ENCODE measurements at places on chromosomes 2 and 18.

DNA sequence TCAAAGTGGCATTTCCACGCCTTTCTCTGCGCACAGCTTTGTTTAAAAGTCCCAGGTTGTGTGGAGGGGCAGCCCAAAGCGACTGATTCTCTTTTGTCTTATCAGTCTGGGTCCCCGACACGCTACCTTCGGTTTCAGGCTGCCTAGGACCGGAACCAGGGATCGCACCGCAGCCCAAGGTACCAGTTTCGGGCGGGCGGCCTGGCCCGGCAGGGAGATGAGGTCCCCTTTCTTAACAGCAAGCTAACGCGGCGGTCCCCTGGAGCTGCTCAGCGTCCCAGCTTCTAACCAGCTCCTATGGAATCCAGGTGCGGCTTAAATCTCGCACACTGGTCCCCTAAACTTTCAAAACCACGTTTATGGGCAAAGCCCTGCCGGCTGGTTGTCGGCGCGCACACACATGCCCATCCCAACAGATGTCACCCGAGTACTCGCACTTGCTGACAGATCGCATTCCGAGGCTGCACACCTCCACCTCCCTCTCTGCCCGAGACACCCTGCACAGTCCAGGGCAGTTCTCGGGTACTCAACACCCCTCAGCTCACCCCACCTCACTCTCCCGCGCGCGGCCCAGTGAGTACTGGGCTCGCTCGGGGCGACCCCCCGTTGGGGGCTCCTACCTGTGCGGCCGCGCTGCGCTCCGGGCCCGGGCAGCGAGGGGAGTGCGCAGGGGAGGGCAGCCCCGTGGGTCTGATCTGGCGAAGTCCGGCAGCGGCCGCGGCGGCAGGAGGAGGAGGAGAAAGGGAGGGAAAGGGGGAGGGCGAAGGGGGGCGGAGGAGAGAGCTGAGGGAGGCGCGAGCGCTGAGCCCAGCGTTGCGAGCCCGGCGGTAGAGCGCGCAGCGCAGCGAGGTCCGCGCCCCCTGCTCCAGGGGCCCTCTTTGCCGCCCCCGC lies at the start of gene EFEMP1:
EFEMP1 (minus strand) TSS at position 692 of the 891 bp plus-strand sequence. CDS start 1,342 bp downstream, outside the sequence.
- peak; percentile 85 for DNase-seq

DNA sequence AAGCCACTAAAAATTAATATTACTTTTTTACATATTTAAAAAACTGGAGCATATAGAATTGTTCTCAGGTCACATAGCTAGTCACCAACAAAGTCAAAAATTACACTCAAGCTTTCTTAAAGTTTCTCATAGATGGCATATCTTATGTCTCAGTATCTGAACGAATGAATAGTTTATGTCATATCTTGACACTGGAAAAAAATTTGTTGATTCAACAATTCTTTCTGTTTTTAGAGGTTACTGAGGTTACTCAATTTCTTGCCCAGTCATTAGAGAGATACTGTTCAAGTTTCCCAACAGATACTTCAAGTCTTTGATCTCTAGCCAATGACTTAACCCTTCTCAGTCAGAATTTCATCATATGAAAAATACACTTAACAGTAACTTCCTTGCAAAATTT lies 113.1 kb upstream of the XIRP2 start:
- no peak for DNase-seq

GRCh38 chr2:108139521-108139920 lies 100.2 kb upstream of the SULT1C3 start:
- DNase-seq: peak; percentile 28

GRCh38 chr2:950080-950966 lies at the start of gene SNTG2:
Gene SNTG2, plus strand, starts transcription at chr2:950849. Its CDS starts 148 bp downstream, at chr2:950997.
- peak; percentile 80 for DNase-seq

Data from nephron progenitor cell (in vitro differentiated cells).